Neural progenitor cell (in vitro differentiated cells): ENCODE measurements at places on chromosomes 6 and 20.

- DNase-seq: no peak
Observed at GRCh38 chr6:118663993-118664985, 12.9 kb upstream of the CEP85L start.

GRCh38 chr6:129136751-129137150 is 253.8 kb downstream of the LAMA2 start:
- DNase-seq: no peak

DNA sequence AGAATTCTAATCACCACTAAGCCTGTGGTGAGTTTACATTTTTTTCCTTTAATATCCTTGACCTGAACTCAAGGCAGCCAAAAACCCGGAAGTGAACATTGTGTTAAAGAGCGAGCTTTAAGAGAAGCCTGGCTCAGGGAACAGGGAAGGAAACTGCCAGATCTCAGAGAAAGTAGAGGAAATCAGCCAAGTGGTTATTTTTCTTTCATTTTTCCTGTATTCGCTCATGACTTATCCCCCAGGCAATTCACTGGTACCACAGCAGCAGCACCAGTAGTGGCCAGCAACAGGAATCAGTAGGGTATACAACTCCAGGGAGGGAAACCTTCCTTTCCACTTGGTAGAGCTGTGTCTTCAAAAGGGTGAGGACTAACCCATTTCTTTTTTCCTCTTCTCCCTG is 89.6 kb upstream of the HMGCLL1 start:
- DNase-seq: no peak

GRCh38 chr6:29694637-29695036 is 13.7 kb upstream of the ZFP57 start:
- DNase-seq: no peak

GRCh38 chr20:14446446-14446845 is 109.0 kb upstream of the FLRT3 start:
- no peak for DNase-seq

GRCh38 chr6:148967541-148967956 is 220.7 kb downstream of the UST start:
- DNase-seq: peak; percentile 59

GRCh38 chr6:104170401-104170800 is 689.3 kb downstream of the HACE1 start:
- DNase-seq: no peak

DNA sequence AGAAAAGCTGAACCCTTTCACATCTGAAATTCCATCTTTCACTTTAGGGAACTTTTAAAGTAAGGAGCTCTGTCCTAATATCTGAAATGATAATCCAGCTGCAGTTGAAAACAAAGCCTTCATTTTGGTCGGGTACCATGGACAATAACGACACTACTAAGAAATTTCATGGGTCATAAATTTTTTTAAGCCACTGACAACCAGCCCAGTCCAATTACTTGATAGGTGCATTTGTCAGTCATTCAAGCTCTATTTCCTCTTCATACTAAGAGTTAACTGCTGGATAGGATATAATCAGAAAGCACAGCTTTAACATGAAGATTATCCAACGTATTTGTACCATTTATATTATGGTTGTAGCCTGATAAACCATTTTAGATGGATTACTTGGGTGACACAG is 52.5 kb downstream of the MMUT start:
- DNase-seq: no peak
